Pancreas (tissue), 10 donors: ENCODE measurements at places on chromosomes 5 and 9.

GRCh38 chr5:75051217-75051751 is 1.1 kb downstream of the GCNT4 start:
- peak; percentile 57 for DNase-seq

DNA sequence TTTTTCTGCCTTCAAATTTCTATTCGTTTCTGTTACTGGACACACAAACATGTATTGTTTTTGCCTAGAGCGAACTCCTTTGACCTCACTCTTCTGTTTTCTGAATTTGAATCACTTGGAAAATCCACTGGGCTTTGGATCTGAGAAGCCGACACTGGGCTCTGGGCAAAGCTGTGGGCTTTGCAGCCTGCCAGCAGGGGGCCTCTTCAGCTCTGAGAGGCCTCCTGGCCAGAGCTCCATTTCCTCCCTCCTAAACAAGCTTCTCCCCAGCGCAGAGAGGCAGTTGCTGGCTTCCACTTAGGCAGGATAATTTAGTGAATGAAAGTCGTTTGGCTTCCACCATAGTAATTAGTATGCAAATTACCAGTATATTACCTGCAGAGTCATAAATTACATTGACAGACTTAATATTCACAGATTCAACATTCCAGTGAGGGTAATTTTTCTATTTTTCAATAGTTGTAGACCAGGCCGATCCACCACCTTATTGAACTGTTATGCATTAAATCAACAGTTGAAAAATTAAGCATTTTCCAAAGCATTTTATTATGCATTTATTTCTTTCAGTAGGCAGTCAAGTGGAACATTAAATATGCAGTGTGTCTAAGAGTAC is 104.0 kb upstream of the ZNF366 start:
- peak; percentile 82 for DNase-seq

DNA sequence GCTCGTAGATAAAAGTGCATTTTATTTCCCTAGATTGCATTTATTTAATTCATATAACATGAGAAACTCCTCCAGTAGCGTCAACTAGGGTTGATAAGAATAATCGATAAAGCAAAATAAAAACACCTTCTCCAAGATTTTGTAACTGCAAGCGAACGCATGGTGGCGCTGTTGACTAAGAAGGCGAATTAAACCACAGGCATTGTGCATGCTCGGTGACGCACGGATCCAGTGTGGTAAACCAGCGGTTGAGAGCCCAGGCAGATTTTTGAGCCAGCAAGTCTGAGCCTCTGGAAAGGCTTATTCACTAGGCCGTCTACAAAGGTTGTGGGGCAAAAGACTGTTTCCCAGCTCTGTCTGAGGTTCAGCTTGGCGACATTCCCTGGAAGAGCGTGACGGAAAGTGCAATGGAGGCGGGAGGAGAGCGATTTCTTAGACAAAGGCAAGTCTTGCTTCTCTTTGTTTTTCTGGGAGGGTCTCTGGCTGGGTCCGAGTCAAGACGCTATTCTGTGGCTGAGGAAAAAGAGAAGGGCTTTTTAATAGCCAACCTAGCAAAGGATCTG is at the start of gene PCDHB3:
Gene PCDHB3, plus strand, starts transcription at position 231 of the 563 bp plus-strand sequence. Its CDS starts 177 bp downstream, at position 408.
- DNase-seq, result no peak

DNA sequence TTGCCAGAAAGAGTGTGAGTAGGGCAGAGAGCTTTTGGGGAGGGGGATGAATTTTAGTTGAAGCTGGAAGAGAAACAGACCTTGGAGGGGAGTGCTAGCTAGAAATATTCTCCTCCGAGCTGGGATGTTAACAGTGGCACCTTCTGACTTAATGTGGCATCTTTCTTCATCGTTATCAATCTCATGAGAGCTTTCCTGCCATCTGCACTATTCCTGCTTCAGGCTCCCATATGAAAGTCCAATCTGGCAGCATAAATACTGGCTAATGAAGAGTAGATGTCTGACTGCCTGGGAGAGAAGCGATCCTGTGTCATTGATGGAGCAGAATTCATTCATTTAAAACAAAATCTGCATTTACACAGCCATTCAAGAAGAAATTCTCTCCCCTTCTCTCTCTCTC is 284.5 kb downstream of the TMEM38B start:
- DNase-seq, result no peak

- DNase-seq, result no peak
Measured at GRCh38 chr9:26142201-26142600, 464.0 kb upstream of the TUSC1 start.

GRCh38 chr9:110521206-110521605 is 58.3 kb downstream of the SVEP1 start:
- DNase-seq, result no peak

- DNase-seq, result no peak
Measured at GRCh38 chr5:3365501-3366215, 230.0 kb upstream of the IRX1 start.

- no peak for DNase-seq
Measured at GRCh38 chr9:18855656-18856055, 177.4 kb downstream of the SAXO1 start.

DNA sequence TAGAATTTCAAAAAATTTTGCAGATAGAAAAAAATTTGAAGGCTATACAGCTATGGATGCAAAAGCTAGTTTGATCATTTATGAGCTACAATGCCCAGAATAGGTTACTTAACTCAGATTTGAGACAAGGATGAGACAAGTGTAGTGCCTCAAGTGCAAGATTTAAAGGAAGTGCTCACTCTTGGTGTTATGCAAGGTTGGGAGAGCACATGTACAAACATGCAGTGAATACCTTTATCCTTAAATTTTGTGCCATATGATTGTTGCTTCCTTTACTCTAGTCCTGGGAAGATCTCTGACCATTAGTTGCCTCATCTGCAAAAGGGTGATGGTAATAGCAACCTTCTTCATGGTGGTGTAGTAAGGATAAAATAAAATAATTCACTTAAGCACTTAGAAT is 31.7 kb upstream of the PPP2R2B start:
- DNase-seq, result no peak

GRCh38 chr5:71891856-71892255 is 172.8 kb downstream of the CARTPT start:
- no peak for DNase-seq

GRCh38 chr9:19380826-19381075 is 715 bp upstream of the RPS6 start:
- DNase-seq, result no peak

- no peak for DNase-seq
Measured at GRCh38 chr9:80144856-80145255, 573.1 kb downstream of the TLE4 start.

DNA sequence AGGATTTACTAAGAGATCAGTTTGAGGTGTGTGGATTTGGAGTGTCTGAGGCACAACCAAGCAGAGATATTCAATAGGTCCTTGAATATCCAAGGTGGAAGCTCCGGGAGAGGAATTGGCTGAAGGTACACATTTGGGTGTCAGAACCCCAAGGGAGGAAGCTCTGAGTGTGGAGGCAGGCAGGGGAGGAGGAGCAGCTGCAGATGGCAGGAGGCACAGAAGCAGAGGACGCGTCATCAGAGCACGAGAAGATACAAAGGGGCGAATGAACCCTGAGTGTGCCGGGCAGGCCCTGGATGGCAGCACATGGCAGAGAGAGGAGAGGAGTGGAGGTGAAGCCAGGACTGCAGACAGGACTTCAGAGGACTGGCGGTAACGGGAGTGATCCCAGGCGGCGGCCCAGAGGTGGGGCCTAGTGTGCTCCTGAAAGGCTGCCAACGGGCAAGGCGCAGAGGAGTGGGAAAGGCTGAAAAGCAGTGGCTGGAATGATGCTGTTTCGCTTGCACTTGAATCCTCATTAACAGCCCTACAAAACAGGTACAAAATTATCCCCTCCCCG is 179.8 kb downstream of the FANCC start:
- no peak for DNase-seq

DNA sequence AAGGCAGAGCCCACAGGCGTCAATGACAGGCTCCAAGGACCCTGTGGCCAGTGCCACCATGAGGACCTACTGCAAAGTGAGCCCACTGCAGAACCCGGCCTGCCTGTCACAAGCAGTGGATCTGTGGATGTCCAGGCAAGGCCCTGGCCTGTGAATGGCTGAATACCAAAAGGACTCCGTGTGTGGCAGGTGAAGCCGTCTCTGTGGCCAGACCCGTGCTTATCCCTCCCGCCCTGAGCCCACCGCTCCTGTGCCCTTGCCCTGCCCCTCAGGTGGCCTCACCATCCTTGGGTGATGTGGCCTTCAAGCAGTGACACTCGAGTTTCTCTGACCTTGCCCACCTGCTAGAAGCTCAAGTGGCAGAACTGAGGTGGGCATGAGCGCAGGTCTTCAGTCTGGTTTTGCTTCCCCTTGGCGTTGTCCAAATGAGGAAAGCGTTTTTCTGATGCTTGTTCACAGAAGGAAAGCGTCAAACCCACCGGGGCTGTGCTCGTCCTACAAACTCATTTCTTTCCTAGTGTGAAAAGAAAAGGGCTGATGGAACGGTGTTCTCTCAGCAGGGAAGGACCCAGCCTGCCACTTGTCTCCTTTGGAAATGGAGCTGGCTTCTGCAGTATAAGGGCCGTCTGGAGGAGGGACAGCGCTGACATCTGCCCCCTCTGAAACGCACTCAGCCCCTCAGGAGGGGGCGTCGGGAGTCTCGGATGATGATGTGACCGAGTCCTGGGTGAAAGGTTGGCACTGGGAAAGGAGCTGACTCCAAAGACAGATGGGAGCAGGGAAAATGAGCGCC is 377.7 kb upstream of the IRX4 start:
- no peak for DNase-seq

- no peak for DNase-seq
Measured at GRCh38 chr9:107593224-107593870, 103.8 kb upstream of the KLF4 start.

DNA sequence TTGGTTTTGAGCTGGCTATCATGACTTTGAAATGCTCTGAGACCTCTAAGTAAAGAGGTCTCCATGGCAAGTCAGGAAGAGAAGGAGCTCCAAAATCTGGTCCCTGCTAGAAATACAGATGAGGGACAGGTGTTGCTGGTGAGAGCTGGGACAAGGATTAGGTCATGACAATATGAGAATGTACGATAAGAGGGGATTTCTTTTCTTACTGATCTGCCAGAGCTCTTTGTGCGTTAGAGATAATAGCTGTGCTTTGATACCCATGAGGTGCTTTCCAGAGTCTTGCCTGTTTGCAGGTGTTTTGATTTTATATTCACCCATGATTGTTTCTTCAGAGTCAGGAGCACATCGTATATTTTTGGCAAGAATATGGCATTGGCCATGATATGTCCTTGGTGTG is 56.5 kb downstream of the ANKRD33B start:
- DNase-seq, result no peak

DNA sequence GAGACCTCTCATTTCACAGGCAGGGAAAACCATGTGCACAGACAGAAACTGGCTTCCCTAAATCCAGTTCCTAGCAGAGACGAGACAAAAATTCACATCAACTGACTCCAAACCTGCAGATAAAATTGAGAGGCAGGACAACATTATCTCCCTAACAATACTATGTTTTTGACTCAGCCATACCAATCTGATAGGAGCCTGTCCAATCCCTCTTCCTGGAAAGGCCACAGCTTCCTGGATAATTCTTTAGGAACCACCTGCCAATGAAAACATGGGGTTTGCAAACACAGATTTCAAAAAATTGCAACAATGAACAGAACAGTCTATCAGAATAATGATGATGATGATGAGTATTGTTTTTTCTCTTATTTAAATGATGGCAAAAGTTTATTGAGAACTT is 22.4 kb downstream of the SH3TC2 start:
- no peak for DNase-seq

- no peak for DNase-seq
Measured at GRCh38 chr9:1869843-1870242, 145.3 kb upstream of the SMARCA2 start.

- DNase-seq, result no peak
Measured at GRCh38 chr9:130589754-130590153, 10.4 kb downstream of the FUBP3 start.

DNA sequence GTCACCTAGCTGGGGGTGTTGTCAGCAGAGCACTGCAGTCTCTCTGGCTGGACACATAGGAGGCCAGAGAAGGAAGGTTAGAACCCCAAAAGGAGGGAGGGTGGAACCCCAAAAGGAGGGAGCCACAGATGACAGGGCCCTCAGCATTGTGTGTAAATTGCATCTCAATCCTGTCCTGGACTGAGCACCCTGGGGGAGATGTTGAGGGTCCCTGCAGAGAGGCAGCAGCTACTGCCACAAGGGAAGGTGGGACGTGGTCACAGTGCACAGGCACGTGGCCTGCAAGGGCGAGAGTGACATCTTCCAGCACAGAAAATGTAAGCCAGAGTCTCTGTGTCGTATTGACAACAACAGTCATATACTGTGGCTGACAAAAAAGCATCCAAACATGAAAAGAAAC is 36.5 kb upstream of the CEP72 start:
- no peak for DNase-seq

DNA sequence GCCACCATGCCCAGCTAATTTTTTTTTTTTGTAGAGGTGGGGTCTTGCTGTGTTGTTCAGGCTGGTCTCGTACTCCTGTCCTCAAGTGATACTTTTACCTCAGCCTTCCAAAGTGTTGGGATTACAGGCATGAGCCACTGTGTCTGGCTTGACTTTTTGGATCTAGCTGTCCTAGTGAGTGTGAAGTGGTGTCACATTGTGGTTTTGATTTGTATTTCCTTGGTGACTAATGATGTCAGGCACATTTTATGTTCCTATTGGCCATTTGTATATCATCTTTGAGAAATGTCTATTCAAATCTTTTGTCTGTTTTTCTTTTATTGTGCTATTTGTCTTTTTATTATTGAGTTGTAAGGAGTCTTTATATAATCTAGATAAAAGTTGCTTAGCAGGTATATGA is 53.5 kb upstream of the MCCC2 start:
- no peak for DNase-seq

DNA sequence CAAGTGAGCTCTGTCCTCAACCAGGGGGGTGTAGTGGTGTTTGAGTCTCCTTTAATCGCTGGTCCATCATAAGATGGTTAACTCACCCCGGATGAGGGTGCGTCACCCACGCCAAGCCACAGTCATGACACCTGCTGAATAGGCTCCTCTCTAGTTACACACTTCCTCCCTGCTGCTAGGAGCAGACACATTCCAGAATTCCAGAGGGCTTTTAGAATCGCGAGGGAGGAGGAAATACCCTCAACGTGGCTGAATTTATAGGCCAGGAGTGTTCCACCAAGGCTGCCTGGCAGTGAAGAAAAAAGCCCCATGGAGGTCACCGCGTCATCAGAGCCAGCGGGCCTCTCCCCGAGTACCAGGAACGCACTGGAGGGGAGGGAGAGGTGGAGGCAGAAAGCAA is 5.1 kb downstream of the GLRX start:
- DNase-seq, result no peak

- no peak for DNase-seq
Measured at GRCh38 chr9:110429453-110429852, 91.8 kb upstream of the TXNDC8 start.
